CD8-positive, alpha-beta T cell (primary cell): ENCODE measurements at places on chromosomes 11 and 22.

GRCh38 chr11:122273476-122274191 lies 157.6 kb upstream of the BLID start:
- DNase-seq = no peak

DNA sequence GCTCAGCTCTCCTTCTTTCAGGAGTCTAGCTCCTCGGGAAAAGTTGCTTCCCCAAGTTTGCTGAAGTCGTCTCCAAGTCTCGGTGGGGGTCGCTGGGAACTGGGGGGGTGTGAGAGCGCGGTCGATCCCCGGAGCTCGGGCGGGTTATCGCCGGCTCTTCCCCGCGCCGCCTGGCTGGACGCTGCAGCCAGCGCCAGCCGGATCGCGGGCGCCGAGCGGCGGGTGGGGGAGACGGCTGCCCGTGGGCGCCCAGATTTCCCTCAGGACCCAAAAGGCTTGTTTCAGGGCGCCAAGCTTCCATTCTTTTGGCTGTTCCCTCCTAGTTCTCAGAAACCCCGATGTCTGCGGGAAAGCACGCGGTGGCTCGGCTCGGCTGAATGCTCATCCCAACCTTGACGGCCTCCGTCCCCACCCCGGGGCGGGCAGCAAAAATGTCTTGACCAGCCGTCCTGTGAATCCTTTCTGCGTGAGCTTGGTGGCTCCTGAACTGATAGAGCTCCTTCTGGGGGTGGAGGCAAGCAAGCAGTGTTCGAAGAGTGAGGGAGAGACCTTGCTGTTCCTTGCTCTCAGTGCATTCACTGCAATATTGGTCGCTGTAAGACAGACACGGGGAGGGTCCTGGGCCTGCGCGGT lies 1.7 kb downstream of the ZBTB16 start:
- DNase-seq = peak; percentile 22

GRCh38 chr11:121563003-121563402 lies 110.2 kb upstream of the SORL1-AS1 start:
- DNase-seq = no peak

DNA sequence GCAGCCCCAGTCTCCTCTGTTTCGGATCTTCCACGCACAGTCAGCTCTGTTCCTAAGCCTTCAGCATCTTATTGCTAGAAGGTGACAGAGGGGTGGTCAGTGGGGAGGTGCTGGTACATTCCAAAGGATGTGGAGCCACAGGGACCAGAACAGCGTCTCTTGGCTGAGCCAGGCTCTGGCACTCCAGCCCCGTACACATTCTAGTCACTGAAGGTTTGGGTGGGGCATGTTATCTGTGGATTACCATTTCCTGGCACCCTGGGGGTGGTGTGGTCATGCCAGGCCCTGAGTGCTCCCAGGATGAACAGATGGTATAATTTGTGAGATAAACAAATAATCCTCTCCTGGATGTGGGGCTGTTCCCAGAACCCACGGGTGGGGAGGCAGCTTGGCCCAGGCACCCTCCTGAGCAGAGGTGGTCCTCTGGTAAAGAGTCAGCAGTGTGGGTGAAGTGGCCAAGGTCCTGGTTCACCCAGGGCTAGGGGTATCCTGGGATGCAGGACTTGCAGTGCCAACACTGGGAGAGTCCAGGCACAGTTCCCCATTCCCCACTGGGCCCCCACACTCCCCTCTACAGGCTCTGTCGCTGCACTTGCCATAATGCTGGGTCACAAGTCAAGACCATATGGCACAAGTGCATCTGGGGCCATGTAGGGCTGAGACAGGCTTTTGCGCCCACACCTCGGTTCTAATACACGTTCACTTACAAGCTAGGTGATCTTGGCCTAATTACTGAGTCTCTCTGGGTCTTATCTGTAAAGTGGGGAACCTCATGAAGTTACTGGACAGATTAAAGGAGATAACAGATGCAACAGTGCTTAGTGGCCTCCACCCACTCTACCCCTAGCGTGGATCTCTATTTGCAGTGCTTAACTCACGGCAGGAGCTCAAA lies 33.0 kb downstream of the DKK3 start:
- no peak for DNase-seq

- DNase-seq = no peak
Measured at GRCh38 chr11:122102426-122102825, 13.6 kb downstream of the BLID start.

DNA sequence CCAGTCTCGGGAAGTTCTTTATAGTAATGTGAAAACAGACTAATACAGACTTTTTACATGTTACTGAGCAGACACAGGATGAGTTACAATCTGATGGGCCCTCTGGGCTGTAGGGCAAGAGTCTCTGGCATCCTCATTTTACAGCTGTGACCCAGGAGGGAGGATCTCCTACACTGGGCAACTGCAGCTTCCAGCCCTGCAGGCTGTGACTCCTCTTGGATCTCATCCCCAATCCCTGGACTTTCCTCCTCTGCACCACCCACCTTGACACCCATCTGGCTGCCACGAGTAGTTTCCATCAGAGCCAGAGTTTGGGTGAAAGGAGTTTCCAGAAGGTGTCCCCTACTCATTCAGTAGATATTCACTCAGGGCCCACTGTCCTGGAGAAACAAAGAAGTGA lies 48.9 kb upstream of the MYEOV start:
- DNase-seq = no peak

- DNase-seq = no peak
Measured at GRCh38 chr11:35803115-35803514, 140.5 kb downstream of the TRIM44 start.

DNA sequence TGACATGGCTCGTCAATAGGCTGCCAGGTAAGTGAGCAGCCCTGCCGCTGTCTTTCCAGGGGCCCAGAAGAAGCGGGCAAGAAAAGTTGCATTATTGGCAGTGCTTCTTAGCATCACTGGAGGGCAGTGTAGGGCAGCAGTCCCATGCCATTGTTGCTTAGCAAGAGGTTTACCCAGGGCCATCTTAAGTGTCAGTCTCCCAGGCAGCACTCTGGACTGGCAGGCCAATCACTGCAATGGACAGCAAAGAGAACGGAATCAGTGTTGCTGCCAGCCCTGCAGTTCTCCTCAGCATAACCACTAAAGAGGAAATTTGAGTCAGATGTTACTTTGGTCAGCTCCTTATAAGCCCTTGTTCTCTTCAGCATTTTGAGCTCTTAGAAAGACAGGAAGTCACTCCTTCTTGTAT lies 13.4 kb upstream of the GRK2 start:
- no peak for DNase-seq
